Activated T-cell treated with anti-CD3 and anti-CD28 coated beads for 24 hours (primary cell): ENCODE measurements at places on chromosomes 1 and 21.

DNA sequence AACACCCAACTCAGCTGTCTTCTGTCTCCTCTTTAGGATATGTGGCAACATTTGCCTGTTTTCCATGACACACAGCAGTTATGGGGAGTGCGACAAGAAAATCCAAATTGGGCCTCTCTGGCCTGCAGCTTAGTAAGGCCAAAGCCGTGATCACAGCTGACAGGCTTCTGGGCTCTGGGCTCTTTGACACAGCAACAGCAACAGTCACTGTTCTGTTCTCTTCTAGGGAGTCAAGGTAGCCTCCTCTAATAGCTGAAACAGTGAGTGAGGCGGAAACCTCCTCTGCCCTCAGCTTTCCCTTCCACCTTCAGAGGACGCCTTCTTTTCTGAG, 19.0 kb downstream of the CLCA1 start:
- DNase-seq: no peak

DNA sequence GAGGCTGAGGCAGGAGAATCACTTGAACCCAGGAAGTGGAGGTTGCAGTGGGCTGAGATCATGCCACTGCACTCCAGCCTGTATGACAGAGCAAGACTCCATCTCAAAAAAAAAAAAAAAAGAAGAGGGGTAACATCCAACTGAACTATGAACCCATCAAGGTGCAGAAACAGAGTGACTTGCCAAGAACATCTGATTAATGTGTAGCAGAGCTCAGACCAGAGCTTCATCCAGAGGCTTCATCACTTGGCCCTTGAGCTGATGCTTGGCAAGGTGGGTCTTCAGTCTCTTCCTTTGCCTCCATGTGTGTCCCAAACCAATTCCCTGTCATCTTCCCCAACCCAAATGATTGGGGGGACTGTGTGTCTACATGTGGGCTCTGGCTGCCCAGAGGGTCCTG, 32.6 kb downstream of the HSD3B1 start:
- DNase-seq: no peak

DNA sequence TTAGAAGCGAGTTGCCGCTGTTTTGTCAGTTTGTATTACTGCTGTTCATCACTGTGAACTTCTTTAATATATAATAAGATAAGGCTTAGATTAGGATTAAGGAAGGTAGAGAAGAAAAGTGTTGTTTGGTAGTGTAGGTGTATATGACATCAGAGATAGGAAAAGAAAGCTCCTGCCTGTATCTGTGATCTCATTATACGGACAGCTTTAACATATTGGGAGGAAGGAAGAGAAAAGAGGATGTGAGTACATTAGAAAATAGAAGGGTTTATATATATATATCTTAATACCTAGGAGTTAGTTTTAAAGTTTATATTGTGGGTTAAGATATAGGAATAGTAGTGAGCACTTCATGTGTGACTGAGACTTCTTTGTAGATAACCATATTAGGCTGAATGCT, 71.0 kb downstream of the RALGPS2 start:
- no peak for DNase-seq

GRCh38 chr21:40830836-40831235, 16.1 kb downstream of the DSCAM start:
- DNase-seq: no peak

GRCh38 chr1:9651565-9652378, at the start of gene PIK3CD:
TSS of gene PIK3CD (plus strand) at chr1:9651731. CDS start at chr1:9710456, 58,725 bp downstream.
- DNase-seq: peak; percentile 33

DNA sequence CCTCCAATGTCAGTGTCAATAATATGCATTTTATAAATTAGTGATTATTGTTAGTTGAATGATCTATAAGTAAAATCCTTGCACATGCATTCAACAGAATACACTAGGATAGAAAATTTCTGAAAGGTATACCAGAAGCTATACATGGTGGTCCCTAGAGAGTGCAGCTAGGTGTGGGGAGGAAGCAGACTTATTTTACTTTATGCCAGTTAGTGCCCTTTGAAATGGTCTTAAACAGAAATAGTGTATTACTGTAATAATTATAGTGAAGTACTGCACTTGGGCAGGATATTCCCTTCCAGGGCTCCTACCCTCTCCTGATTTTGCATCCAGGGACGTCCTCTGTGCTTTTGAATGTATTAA, 23.2 kb upstream of the WDR26 start:
- no peak for DNase-seq

- DNase-seq: no peak
These were observed 176.9 kb upstream of the PRMT6 start for GRCh38 chr1:106879538-106879937.

DNA sequence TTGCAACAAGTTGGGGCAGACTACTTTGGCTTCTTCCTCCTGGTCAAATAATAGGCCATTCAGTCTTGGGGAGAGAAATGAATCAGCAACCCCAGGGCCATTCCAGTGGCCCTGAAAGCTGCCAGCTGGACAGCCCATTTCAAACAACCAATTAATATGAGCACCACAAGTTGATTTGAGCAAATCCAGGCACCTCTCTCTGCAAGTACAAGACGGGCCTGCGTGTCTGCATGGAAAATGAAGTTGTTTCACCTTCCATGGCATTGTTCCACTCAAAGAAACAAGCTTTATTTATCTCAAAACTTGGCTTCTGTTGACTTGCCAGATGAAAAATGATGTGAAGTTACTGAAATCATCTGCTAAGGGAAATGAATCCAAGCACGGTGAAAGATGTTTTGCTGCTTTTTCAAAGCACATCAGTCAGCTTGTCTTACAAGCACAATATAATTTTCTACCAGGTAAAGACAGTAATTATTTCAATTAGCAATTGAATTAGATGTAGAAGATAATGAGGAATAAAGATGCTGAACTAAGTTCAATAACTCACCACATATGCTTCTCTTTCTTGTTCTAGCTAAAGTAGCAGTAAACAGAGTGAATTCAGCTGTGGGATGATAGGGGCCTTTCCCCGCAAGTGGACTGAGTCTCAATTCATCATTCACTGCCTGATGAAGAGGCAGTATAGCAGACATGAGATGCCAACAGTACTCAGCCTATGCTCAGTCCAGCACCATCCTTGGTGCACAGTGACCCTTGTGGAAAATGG, 95.2 kb upstream of the SSX2IP start:
- DNase-seq: no peak

DNA sequence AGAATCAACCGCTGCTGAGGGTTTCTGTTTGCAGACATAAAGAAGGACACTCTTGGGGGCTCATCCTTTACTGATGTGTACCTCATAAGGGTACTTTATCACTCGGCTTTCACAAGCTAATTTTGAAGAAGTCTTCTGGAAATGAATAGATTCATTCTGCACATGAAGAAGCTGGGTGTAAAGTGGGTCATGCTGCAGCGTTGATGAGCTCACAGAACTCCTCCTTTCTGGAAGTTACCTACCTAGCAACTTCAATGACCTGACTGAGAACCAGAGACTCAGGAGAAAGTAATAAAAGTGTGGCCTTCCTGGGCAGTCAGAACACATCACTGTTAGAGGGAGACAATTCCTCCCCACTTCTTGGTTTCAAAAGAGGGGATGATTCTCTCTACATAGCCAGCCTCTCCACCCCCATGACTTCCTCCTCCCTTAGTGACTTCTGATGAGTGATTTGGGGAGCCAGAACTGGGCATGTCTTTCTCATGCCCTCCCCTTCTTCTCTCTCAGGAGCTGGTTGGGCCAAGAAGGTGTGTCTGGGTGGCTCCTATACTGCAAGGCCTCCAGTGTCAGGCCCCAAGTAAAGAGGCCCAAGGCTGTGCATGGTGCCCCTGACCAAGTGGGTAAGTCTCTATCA, 27.0 kb downstream of the PCNX2 start:
- DNase-seq: no peak

DNA sequence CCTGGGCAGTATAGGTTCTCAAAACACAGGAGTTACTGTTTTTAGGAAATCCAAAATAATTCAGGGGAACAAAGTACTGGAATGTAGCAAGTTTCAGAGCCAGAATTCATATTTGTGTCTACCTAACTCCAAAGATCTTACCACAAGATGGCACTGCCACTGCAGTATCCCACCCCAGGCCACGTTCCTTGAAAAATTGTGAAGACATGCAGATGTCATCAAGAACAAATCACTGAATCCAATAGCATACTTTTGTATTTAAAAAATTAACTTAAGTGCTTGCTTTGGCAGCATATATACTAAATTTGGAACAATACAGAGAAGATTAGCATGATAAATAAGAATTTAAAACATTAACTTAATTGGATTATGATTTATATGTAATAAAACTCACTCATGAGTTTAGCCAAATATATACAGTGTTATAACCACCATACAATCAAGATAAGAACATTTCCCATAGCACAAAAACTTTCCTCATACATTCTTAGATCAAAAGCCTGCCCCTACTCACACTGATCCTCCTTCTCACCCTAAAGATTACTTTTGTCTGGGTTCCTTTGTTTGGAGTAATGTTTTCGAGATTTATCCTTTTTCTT, 209.9 kb downstream of the FAF1 start:
- no peak for DNase-seq

GRCh38 chr1:161838362-161838761, 72.2 kb downstream of the ATF6 start:
- DNase-seq: no peak
